NK-92 treated with Interleukin-12 subunit alpha and Interleukin-12 subunit beta, amount 100 ng/mL, for 24 hours (cell line): ENCODE measurements at places on chromosomes 1 and 21.

GRCh38 chr1:194295685-194296084 is 1109.3 kb upstream of the B3GALT2 start:
- DNase-seq: no peak

- DNase-seq: no peak
Observed at GRCh38 chr1:2312515-2313301, 78.6 kb downstream of the MORN1 start.

- no peak for DNase-seq
Observed at GRCh38 chr1:199675937-199676336, 351.6 kb upstream of the NR5A2 start.

DNA sequence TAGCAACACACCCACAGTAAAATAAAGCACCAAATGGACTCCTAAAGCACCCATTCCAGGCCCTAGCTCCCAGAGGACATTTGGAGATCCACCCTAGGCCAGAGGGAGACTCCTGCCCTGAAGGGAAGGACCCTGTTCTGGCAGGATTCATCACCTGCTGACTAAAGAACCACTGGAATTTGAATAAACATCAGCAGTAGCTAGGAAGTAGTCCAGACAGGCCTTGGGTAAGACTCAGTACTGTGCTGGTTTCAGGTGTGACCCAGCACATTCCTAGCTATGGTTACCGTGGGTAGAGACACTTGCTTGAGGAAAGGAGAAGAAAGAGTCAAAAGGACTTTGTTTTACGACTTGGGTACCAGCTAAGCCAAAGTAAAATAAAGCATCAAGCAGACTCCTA is 92.7 kb upstream of the LRRC7 start:
- DNase-seq: no peak

GRCh38 chr21:43814215-43815106 is 25.1 kb downstream of the RRP1 start:
- DNase-seq: no peak

DNA sequence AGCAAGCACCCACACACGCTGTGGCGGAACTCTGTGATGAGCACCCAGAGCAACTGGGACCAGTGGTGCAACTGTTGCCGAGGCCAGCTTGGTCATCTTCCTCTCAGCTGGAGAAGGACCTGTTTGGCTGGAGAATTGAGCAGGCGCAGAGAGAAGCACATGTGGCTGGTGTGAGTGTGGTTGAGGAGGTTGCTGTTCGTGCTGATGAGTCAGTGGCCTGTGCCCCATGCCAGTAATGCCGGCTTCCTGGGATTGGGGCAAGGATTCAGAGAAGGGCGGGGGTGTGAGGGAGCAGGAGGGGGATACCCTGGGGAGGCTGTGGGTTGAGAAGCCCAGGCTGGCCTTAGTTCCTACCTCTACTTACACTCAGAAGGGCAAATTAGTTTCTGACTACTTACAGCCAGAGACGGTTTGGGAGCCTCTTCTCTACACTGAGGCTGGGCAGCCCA is 57.5 kb upstream of the EPS8L3 start:
- DNase-seq: peak; percentile 85

- no peak for DNase-seq
Observed at GRCh38 chr1:17904290-17904689, 149.2 kb downstream of the ACTL8 start.

- no peak for DNase-seq
Observed at GRCh38 chr1:206802401-206802800, 30.1 kb upstream of the IL10 start.

DNA sequence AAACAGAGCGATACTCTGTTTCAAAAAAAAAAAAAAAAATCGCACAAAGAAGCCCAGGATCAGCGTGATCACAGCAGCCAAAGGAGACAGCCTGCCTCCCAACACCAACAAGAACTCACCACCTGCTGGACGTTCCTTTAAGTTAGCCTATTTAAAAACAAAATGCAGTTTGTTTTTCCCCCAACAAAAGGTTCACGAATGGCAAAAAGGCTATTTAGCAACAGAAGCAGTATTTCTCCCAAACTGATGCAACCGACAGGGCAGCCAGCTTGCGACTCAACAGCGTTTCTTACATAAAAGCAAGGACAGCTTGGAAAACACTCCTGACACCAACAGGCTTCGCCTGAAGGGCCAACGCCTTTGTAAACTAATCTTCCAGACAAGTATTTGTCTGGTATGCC is 6.8 kb downstream of the SSU72 start:
- no peak for DNase-seq

DNA sequence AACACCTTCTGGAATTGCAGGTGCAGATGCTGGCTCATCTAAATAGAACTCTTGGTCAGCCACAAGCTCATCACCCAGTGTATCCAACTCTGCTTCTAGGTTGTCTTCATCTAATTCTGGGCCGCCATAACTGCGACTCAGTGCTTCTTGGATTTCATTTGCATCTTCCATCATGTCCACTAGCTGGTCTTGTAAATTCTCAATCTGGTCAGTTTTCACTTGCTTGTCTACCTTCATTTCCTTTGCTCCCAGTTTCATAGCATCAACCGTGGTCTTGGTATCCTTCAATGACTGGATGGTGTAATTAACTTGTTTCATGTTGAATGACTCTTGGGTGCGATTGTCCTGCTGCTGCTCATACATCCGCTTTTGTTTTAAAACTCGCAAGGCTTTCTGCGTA is 10.3 kb downstream of the ZBED6 start:
- DNase-seq: no peak

GRCh38 chr1:115678141-115678540 is 36.4 kb downstream of the VANGL1 start:
- no peak for DNase-seq

- DNase-seq: no peak
Observed at GRCh38 chr1:183319606-183320005, 98.6 kb downstream of the NMNAT2 start.

- peak; percentile 52 for DNase-seq
Observed at GRCh38 chr1:66436378-66437135, 97.4 kb upstream of the SGIP1 start.

- no peak for DNase-seq
Observed at GRCh38 chr21:43275421-43276211, 106.8 kb downstream of the CRYAA start.

DNA sequence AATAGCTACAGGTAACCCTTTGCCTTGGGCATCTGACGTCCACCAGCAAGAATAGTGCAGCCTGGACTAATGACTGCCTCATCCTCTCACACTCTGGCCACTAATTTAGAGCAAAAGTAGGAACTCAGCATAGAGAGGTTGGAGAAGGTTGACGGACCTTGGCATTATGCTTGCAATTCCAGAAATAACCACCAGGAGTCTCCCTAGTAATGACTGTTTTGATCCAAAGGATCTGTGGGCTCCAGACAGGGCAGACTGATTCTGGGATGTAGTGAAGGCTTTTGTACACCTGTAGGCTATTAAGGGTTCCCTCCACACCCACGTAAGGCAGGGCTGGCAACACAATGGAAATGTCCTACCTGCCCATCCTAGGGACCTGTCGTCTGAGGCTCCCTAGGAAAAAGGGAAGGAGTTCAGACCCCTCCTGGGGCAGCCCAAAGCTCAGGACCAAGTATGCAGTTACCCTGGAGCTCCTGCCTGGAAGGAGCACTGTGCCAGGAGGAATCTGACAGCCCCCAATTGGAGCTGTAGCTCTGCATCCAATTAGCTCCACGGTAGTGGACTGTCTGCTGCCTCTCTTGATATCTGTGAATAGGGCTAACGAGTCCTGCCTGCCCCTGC is 91.0 kb upstream of the TMEM51 start:
- no peak for DNase-seq

DNA sequence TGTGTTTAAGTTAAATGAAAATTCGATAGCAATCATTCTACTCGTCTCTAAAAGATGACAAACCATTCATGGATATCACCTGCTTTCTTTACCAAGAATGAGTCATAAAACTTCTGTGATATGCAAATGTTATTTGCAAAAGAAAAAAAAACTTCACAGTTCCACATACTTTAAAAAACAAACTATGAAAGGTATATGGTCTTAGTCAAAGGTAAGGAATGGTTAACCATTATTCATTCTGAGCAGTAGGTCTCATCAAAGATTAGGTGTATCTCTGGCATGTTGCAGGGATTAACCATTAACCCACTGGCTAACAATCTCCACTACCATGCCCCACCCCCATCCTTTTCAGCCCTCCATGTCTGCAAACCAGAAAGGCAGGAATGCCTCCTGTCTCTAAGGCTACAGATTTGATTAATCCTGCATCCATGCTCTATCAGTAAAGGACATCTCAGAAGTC is 44.4 kb downstream of the PTPN14 start:
- DNase-seq: no peak

DNA sequence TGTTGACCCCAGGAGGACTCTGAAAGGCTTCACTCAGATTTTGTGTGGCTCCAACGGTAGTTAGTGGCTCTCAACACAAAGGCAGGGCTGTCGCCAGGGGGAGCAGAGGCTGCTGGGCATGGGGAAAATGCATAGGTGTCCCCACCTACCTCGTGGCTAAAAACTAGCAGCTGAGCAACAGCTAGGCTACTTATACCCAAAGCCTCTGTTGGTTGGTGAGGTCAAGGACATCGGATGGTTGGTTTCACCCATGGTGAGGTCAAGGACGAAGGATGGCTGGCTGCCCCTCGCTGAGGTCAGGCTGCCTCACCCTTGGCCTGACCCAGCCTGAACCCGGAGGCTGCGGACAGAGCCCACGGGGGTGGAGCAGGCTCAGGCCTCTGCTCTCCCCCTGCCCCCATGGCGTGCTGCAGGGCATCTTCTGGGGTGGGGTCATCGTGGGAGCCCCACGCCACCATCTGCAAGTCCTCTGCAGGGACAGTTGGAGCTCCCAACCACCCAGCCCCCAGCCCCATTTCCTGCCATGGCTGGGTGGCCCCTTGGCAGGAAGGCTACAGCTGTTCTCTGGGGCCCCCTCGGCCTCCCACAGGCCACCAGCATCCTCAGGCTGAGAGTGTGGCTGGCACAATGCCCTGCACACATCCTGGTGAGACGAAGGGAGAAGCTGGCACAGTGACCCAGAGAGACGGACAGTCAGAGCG is 8.5 kb upstream of the GNB1 start:
- no peak for DNase-seq

- no peak for DNase-seq
Observed at GRCh38 chr1:27122652-27123051, 32.3 kb downstream of the SLC9A1 start.

- DNase-seq: peak; percentile 53
Observed at GRCh38 chr1:33433509-33434362, 2.8 kb upstream of the PHC2 start.

- no peak for DNase-seq
Observed at GRCh38 chr1:204475656-204476432, 18.8 kb downstream of the PIK3C2B start.

DNA sequence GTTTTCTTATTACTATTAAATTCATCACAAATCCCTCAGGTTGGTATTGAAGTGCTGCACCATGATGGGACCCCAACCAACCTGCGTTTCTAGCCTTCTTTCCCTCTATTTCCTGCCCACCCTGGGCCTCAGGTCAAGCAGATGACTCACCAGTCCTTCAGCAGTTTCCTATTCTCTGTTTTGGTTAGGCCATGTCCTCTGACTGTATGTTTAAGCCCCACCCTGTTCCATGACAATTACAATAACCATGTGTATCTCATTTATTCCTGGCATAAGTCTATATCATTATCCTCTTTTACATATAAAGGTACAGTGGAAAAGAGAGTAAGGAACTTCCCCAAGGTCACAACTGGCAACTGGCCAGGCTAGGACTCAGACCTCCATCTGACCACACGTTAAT is 5.3 kb upstream of the FAM78B start:
- DNase-seq: no peak

GRCh38 chr1:187264995-187265602 is 436.4 kb downstream of the PLA2G4A start:
- no peak for DNase-seq

DNA sequence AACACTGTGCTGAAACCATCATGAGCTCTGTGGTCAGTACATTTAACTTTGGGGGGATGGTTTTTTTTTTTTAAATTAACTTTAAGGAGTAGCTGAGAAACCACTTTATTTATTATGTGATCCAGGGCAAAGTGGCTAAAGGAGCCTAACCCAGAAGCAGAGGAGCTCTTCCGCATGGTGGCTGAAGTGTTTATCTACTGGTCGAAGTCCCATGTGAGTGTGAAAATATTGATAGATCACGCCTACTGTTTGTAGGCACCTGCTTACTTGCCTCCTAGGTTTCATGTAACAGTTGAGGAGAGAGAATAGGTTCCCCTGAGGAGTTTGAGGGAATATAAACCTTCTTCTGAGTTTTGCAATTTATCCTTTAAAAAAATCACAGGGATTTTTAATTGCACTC is 181.4 kb downstream of the ZP4 start:
- no peak for DNase-seq

GRCh38 chr1:194975913-194976312 is 1632.3 kb downstream of the KCNT2 start:
- no peak for DNase-seq

GRCh38 chr1:177948336-177948972 is 21.4 kb downstream of the SEC16B start:
- DNase-seq: no peak

DNA sequence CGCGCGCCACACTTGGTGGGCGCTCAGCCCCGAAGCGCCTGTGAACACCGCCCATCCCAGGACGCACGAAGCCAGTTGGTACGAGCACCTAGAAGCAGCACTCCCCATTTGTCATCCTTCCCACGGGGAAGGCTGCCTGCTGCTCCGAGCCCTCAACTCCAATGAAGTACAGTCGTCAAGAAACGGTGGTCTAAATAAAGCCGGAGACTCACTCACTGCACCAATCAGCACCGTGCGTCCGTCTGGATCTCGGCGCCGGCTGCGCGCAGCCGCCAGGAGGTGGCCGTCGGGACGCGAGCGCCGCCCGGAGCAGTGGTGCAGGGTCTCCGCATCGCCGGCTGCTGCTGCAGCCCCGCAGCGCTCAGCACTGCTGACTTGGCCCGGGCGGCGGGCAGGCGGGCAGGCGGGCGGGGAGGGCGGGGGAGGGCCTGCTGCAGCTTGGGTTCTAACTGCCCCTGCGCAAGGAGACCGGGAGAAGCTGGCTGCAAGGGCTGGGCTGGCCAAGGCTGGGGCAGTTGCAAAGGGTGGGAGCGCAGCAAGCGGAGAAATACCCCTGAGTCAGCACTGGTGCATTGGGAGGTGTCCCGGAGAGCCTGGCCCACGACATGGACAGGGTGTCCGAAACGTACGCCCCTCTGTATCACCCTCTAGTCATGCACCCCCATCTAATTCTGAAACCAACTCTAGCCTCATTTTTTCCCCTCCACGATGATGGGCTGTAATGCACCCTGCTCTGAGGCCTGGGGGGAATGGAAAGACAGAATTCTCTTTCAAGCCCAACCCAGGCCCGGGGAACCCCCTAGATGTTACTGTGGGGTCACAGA is 35.8 kb upstream of the H6PD start:
- no peak for DNase-seq

GRCh38 chr1:232292818-232293217 is 337.1 kb downstream of the SIPA1L2 start:
- no peak for DNase-seq
